ENCODE measurements at places on chromosomes 1 and 21.
A peak's percentile ranks its signal among the peaks of the same experiment; 100 is the strongest.

GRCh38 chr1:205451202-205451601, 4.6 kb downstream of the BLACAT1 start:
- no peak for DNase-seq

- no peak for DNase-seq
Observed at GRCh38 chr1:97925151-97925550, 4.3 kb upstream of the DPYD start.

DNA sequence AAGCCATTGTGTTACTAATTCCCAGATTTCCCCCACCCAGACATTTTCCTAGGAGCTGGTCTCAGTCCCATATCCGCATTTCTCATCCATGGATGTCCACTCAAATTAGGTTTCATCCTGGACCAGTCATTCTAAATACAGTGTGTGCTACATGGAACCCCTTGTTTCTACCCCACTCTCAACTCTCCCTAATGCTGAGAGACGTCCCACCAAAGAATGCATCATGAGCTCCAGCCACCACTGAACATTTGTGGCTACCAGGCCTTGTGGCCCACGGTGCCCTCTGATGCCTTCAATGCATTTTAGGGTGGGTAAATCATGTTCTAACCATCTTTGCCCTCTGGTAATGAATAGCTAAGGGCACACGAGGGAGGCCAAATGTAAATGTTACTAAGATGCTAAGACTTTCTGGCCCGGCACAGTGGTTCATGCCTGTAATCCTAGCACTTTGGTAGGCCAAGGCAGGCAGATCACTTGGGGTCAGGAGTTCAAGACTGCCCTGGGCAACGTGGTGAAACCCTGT, 13.3 kb upstream of the RAB42 start:
- DNase-seq = no peak

- no peak for DNase-seq
Observed at GRCh38 chr1:27787895-27788294, 14.9 kb downstream of the STX12 start.

GRCh38 chr1:235821361-235821981, 45.2 kb downstream of the LYST start:
- DNase-seq = no peak

- peak; percentile 50 for DNase-seq
Observed at GRCh38 chr1:20477348-20478056, 8.5 kb downstream of the CAMK2N1 start.

- DNase-seq = no peak
Observed at GRCh38 chr1:86499987-86500593, 31.4 kb downstream of the CLCA1 start.

DNA sequence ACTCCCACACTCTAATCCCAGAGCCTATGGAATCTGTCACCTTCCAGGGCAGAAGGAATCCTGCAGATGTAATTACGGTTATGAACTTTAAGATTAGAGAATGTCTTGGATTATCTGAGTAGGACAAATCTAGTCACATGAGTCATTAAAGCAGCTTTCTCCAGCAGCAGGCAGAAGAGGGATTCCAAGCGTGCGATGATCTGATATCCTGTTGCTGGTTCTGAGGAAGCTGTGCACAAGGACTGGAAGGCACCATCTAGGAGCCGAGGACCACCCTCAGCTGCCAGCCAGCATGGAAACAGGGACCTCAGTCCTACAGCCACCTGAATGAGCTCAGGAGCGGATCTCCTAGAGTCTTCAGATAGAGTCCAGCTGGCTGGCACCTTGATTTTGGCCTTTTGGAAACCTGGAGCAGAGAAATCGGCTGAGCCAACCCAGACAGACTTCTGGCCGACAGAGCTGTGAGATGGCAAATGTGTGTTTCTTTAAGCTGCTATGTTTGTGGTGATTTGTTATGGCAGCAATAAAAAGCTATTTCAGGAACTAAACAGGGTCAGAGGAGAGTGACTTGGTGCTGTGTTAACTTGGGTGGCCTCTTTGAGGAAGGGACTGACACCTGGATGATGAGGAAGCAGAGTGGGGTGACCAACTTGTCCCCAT, 34.5 kb downstream of the LRRN2 start:
- DNase-seq = no peak

- peak; percentile 48 for DNase-seq
Observed at GRCh38 chr1:213244664-213245091, 193.6 kb downstream of the RPS6KC1 start.

DNA sequence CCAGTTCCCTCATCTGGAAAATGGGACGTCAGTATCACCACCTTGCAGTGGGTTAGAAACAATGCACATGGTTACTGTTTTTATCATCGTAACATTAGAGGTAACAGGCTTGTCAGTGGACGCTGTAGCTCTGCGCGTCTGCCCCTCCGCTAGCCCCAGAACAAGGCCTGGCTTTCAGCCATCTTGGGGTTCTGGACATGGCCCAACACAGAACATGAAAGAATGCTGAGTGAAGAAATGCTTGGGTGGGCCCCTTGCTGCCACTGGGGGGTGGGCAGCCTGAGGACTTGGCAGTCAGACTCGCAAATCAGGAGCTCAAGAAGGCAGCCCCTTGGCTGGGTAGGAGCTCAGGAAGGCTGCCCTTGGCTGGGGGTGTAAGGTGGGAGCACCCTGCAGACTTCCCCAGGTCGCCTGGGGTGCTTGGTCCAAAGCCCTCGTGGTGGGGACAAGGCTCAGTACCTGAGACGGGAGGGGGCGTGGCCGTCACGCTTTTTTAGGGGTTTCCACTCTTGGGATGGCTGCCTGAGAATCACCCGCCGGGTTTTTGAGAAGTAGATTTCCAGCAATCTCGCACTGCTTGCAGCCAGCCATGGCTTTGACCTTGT, 51.7 kb downstream of the SLC37A1 start:
- no peak for DNase-seq

DNA sequence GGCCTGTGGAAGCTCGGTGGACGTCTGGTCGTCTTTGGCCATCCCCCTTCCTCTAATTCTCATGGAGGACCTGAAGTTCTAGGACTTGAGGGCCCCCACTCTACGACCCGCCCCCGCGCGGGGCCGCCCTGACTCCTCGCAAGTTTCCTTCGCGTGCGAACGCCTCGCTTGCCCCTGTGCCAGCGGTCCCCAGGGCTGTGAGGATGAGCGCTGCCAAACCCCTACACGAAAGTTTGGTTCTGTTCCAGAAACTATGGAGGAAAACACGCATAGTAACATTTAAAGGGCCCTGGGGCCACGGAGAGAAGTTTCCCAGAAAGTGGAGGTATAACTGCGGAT, 304 bp upstream of the GNG12 start:
- no peak for DNase-seq

GRCh38 chr21:29115899-29116298, 14.5 kb upstream of the MAP3K7CL start:
- no peak for DNase-seq

- no peak for DNase-seq
Observed at GRCh38 chr1:30883389-30884172, 25.0 kb downstream of the SDC3 start.

GRCh38 chr1:47578721-47579419, 141.0 kb downstream of the FOXD2 start:
- peak; percentile 77 for DNase-seq
